ENCODE measurements at places on chromosomes 1 and 21.

GRCh38 chr1:75034376-75034775, 99.8 kb upstream of the LHX8 start:
- DNase-seq: no peak

GRCh38 chr1:201313086-201313485, 29.8 kb downstream of the PKP1 start:
- DNase-seq: no peak

- no peak for DNase-seq
Measured at GRCh38 chr1:113530021-113530420, 139.7 kb downstream of the MAGI3 start.

- DNase-seq: no peak
Measured at GRCh38 chr1:214184992-214185391, 96.0 kb upstream of the SMYD2 start.

DNA sequence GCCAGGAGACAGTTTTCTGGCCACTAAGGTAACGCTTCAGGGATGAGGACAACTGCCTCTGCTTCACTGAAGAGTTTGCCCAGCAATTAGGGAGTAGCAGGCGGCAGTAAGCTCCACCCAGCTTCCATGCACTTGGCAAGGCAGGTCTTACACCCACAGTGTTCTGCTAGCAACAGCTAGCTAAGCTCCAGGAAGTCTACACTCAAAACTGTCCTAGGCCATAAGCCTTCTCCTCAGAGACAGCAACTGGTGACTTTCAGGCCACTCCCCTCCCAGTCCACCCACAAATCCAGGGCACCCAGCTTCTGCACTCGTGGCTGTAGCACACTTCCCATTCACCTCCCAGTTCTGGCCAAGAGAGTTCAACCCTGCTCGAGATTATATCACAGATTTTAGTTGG, 47.3 kb downstream of the KMO start:
- DNase-seq: no peak

DNA sequence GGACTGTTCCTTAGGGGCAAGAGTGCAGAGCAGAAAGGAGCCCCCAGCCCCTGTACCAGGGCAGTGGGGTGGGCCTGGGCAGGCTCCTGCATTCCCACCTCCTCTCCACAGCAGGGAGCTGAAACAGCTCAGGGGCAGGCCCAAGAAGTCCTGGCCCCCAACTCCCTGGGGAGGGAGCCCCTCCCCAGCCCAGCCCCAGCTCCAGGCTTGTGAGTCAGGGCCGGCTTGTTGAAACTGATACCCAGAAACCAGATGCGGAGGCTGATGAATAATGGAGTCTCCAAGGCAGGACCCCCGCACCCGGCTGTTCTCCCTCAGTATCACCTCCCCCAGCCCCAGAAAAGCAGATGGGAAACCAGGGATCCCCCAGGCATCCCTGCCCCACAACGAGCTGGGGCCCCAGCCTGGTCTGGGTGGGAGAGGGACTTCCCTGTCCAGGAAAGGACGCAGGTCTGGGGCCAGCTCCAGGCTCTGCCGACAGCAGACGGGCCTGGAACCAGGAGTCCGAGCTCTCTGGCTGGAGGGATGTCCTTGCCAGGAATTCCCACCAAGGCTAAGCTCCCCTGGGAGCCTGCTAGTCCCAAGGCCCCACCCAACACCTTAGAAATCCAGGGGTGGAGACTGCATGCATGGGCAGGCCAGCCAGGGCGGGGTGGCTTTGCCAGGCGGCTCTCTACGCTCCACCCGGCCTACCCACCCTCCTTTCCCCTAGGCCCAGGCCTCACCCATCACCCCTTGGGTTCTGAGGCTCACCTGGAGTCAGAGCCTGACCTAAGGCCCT, 2.7 kb downstream of the PLEKHG5 start:
- no peak for DNase-seq

DNA sequence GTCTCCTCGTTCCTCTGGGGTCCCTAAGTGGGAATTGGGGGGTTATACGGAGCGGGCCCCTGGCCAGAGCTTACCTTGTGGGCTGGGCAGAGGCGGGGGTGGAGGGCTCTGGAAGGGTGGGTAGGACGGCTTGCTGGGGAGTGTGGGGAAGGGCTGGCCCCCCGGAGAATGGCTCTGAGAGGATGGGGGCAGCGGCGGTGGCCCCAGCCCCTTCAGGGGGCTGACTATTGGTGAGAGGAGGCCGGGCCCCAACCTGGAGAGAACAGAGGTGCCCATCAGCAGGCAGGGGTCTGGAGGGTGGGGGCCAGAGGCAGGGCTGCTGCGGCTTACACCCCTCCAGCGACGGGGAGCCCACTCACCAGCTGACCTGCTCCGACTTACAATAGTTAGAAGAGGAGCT, 50.6 kb downstream of the DMRTB1 start:
- no peak for DNase-seq

DNA sequence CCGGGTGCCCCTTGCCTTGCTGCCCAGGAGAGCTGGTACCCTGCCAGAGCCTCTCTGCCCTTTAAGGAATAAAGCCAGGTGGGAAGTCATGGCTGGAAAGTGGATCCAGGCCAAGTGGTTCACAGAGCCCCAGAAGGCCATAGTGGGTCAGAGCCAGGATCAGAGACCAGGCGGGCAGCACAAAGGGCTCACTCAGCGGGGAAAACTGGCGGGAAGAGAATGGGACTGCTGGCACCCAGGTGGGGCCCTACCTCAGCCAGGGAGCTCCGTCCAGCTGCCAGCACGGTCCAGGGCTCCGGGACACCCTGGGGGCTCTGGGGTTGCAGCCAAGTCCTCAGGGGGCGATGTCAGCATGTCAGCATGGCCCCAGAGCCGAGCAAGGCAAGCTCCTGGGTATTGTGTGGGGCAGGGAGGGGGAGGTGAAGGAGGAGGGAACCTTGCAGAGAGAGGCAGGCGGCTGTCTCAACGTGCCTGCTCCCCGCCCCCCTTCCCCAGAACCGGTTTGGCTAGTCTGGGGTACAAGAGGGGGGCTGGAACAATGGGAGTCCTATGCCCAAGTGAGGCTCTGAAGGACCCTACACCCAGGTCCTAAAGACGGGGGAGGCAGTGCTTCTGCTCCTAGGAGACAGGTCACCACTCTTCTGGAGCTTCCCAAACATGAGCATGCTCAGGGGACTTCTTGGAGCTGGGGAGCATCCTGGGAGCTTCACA, at the start of gene ARHGEF19:
TSS of gene ARHGEF19 (minus strand) at position 402 of the 711 bp plus-strand sequence. CDS start 3,598 bp downstream, outside the sequence.
- no peak for DNase-seq

- DNase-seq: no peak
Measured at GRCh38 chr21:35607406-35607805, 452.9 kb downstream of the SETD4 start.

All from stimulated activated CD8-positive, alpha-beta memory T cell treated with anti-CD3 and anti-CD28 coated beads, Interleukin-2, amount 100 ng/mL, for 1 hour (primary cell).